ENCODE measurements at places on chromosomes 12 and 14.

- DNase-seq, result no peak
Measured at GRCh38 chr14:63737582-63738006, 9.7 kb upstream of the SGPP1 start.

DNA sequence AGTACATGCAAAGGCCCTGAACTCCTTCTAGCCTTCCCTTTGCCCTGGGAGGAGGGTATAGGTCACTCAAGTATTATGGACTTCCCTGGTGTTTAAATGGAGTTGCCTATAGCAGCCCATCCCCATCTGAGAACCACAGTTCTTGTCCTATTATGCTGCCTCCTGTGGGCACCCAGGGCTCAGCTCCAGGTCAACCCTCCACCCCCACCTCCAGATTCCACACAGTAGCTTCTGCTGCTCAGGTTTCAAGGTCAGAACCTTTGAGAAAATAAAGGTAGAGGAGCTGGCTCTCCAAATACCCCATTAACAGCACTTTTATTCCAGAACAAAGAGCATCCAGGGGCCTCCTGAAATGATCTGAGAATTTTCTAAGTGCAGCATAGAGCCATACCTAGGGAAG is 57.4 kb downstream of the ACTN1 start:
- DNase-seq, result no peak

DNA sequence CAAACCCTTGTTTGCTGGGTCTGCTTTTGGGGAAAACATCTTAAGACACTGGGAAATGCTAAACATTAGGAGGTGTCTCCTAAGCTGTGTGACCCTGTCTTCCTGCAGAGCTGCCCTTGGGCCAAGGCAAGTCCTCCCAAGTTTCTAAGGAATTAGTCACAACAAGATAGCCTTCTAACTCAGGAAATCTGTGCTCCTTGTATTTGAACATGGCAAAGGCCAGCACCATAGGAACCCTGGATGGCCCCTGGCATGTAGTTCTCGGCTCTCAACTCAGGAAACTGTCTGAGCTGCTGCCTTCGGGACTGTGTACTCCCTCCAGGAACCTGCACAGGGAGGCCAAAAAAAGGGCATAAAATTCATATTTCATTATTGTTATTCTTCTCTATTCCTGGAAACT is 37.6 kb upstream of the LTBP2 start:
- peak; percentile 50 for DNase-seq

- DNase-seq, result no peak
Measured at GRCh38 chr12:91947459-91947858, 198.2 kb downstream of the BTG1 start.

- DNase-seq, result no peak
Measured at GRCh38 chr12:119480551-119480950, 113.0 kb upstream of the TMEM233 start.

- DNase-seq, result peak; percentile 76
Measured at GRCh38 chr12:27779920-27780611, at the start of the genes KLHL42 and MANSC4. KLHL42 (plus strand) TSS chr12:27780233; CDS start chr12:27780331, 98 bp downstream. MANSC4 (minus strand) TSS chr12:27780236; CDS start chr12:27771276, 8,960 bp downstream.

- DNase-seq, result no peak
Measured at GRCh38 chr12:18135509-18135908, 45.5 kb upstream of the RERGL start.

GRCh38 chr14:92570674-92571262 is 57.2 kb downstream of the RIN3 start:
- no peak for DNase-seq

DNA sequence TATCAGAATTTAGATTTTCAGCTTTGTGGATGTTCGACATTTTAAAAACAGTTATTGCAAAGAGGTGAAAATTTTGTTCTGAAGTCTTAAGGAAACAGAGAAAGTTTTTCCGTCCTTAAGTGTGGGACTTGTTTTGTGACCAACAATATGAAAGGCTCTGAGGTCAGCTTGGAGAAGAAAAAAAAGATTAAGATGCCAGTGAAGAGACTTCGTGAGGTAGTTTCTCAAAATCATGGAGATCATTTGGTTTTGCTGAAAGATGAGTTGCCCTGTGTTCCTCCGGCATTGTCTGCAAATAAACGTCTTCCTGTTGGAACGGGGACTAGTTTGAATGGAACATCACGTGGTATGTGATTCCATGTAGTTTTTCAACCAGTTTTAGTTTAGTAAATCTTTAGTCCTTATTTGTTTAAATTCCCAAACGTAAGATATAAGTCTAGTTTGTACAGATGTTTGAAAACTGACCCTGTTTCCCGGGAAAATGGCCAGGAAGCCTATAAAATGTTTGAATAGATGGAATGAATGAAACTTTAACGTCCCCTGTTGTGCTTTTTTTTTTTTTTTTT is 682 bp downstream of the KIAA0586 start:
- DNase-seq, result peak; percentile 25

GRCh38 chr14:83133981-83134645 is 1600.5 kb upstream of the SEL1L start:
- no peak for DNase-seq

GRCh38 chr12:88409257-88409656 is 171.0 kb downstream of the KITLG start:
- DNase-seq, result no peak

DNA sequence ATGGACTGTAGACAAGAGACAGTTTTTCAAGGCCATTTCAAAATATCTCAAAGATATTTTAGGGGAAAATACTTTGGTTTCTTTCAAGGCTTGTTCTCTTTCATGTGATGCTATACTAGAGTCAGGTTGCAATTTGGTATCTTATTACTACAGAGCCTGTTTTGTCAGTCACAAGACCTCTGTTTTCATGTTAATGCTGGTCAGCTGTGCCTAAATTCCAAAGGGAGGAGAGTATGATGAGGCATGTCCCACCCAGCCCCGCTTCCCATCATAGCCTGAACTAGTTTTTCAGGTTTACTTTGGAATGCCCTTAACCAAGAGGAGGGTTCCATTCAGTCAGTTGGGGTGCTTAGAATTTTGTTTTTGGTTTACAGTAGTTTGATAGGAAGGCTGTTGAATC is 52.6 kb downstream of the GPHB5 start:
- no peak for DNase-seq

DNA sequence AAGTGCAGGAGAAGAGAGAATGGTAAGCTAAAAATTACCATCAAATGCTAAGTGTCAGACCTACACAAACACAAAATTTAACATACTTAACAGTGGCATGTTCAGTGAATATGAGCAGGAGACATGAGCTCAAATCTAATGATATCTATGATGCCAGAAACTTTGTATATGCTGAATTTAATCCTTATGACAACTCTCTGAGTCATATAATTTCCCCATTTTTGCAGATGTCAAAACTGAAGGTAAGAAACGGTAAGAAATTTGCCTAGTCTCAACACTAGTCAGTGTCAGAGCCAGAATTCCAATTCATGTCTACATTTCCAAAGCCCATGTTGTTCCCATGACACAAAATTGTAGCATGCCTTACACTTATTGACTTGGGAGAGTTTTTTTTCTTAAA is 375.8 kb downstream of the APAF1 start:
- no peak for DNase-seq

GRCh38 chr12:132030367-132031038 is 80.8 kb downstream of the EP400 start:
- peak; percentile 34 for DNase-seq

DNA sequence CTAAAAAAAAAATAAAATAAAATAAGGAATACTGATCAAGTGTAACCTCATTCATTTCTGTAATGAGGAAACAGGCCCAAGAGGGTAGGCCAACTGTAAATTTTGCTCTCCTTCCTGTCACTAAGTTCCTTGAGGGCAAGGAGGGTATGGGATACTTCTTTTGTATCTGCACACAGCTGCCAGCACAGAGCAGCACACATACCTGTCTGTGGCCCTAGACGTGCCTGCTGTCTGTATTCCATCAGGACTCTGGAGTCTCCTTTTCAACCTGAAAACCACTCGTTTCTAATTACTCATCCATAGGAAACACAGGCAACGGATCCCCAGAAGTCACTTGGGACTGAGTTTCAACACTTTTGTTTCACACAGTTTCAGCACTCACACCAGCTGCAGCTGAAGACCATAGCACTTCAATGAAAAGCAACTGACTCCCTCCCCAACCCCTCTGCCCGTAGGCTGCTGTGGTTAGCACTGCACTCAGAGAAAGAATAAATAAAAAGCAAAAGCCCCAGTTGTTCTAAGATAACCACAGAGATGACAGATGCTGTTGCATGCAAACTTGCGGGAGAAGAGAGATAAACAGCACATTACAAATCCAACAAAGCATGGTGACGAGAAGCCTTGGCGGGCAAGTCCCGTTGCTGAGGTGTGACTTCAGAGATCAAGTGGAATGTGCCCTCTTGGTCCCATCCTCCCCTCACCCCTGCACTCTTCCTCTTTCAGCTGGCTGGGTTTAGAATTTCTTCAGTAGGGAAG is 24.9 kb downstream of the CRACR2A start:
- no peak for DNase-seq

GRCh38 chr14:22414876-22415604 is 174.0 kb downstream of the DAD1 start:
- DNase-seq, result no peak

GRCh38 chr12:6334940-6335450 is 6.9 kb downstream of the TNFRSF1A start:
- no peak for DNase-seq

GRCh38 chr12:123139926-123140675 is 10.8 kb downstream of the PITPNM2 start:
- peak; percentile 13 for DNase-seq

DNA sequence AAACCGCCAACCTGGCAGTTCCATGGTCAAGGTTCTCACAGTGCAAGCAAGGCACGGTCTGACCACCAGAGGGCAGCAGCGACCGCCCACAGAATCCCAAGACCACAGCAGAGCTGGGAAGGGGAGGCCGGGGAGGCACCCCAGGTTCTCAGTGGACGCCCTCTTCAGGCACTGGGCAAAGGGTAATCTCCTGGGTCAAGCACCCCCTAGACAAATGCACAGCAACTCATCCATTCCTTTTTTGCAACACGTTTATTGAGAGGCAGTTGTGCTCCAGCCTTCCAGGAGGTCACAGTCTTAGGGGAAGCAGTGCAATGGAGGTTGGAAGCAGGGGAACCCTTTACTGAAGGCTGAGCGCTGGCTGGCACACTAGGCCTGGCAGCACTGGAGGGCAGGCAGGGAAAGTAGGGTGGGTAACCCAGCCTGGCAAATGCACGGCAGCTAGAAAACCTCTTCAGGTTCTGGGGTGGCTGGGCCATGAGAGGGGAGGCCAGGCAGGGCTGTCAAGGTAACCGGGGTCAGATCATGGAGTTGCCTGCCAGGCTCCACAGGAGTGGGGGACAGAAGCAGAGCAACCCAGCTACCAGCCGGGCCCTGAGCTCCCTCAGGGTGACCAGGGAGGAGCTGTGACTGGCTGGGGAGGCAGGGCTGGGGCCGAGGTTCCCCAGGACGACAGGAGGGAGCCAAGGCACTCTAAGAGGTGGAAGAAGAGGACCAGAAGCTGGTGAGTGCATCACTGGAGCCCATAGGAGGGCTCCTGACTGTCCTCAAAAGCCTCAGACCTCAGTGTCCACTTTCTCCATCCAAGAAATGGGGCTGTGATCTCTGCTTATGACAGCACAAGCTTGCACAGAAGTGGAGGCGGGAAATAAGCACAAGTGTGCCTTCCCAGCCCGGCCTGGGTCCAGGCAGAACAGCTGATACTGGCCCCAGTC is 1.8 kb upstream of the RHOF start:
- DNase-seq, result peak; percentile 85

DNA sequence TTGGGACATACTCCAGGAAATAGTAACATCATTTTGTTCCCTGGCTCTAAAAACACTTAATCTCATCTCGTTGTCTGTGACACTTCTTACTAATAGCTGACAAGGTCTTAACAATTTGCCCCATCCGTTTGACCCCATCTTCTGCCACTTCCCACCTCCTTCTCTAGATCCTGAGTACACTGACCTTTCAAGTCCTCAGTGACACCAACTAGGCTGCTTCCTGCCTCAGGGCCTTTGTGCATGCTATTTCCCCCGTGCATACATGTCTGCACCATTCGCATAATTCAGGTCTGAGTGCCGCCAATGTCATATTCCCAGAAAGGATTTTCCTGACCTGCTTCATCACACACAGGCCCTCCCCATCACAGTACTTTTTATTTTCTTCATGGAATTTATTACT is 70.6 kb upstream of the CCND2 start:
- DNase-seq, result no peak

- DNase-seq, result no peak
Measured at GRCh38 chr12:12443431-12443878, 86.6 kb downstream of the BORCS5 start.

GRCh38 chr14:61347826-61348443 is 26.6 kb downstream of the PRKCH start:
- no peak for DNase-seq

- DNase-seq, result peak; percentile 67
Measured at GRCh38 chr12:64181430-64182291, 40.4 kb downstream of the KICS2 start.

GRCh38 chr12:9799961-9800360 is 27.3 kb upstream of the KLRF1 start:
- no peak for DNase-seq

DNA sequence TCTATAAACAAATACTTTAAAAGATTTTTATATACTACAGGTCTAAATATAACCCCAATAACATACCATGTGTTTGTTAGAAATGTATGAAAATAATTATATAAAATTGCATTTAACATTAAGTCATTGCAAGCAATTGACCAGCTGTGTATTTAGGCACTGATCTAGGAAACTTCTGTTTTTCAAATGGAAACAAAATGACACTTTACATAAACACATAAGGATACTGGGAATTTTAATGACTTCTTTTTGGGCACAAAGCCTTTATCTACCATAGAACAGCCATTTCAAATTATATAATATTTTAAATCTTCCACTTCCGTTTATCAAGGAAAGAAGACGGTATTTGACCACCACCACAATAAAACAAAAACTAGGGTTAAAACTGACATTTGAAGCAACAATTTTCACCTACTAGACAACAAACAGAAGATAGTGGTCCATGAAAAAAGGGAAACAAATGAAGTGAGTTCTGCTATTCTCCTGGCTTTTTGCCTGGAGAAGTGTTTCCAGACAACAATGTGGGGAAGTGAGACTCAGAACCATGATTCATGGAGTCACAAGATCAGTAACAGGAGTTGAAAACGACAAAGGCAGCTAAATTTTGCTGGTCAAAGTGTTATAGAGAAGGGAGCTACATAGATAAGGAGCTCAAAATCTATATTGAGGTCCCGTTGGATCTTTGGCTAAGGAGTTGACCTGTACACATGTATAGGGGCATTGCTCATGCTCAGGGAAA is 475.1 kb downstream of the TRHDE start:
- DNase-seq, result no peak

DNA sequence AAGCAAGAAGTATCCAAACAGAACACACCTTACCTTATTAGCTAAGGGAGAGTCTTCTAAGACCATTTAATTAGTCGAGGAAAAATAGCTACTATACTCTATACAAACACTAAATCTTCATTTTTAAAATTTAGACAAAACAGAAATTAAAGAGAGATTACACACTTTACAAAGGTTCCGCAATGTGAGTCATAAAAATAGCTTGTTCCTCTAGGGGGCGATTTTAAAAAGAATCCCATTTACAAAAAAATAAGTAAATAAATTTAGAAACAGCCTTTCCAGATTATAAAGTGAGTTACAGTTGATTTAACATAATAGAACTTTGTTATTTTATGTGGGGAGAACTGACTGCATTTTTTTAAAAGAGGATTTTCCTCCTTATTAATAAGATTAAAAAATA is 201.6 kb downstream of the PAX9 start:
- no peak for DNase-seq

GRCh38 chr14:90893510-90893909 is 77.3 kb upstream of the TTC7B start:
- DNase-seq, result no peak

- no peak for DNase-seq
Measured at GRCh38 chr12:79841878-79842265, 93.0 kb downstream of the PPP1R12A start.

Data from hepatic stellate cell (primary cell).